KG1 (cell line): ENCODE measurements at places on chromosomes 2 and 18.

GRCh38 chr18:46628206-46628605 is 28.8 kb downstream of the LOXHD1 start:
- DNase-seq = no peak

DNA sequence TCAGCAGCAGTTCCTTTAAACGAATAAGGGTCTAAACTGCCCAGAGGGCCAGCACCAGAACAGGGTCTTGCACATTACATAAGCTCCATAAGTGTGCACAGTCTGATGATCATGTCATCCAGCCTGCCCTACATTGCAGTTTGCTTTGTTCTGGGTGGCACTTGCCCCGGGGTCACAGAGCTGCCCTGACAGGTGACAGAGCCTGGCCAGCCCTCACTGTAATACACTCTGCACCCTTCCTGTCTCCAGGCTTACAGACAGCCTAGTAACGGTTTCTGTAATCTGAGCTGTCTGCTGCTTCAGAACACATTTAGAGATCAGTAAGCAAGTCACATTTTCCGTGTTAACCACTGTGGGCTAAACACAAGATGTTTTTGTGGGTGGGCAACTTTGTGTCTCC is 213.3 kb downstream of the FAM210A start:
- no peak for DNase-seq

- DNase-seq = no peak
These were observed 116.8 kb downstream of the XIRP2 start for GRCh38 chr2:167005096-167005495.

GRCh38 chr2:146908776-146909175 is 936.1 kb upstream of the ACVR2A start:
- no peak for DNase-seq

- no peak for DNase-seq
These were observed 98.8 kb upstream of the KLHL29 start for GRCh38 chr2:23286031-23286757.

- DNase-seq = no peak
These were observed 138.0 kb downstream of the ZFP36L2 start for GRCh38 chr2:43088143-43089073.

DNA sequence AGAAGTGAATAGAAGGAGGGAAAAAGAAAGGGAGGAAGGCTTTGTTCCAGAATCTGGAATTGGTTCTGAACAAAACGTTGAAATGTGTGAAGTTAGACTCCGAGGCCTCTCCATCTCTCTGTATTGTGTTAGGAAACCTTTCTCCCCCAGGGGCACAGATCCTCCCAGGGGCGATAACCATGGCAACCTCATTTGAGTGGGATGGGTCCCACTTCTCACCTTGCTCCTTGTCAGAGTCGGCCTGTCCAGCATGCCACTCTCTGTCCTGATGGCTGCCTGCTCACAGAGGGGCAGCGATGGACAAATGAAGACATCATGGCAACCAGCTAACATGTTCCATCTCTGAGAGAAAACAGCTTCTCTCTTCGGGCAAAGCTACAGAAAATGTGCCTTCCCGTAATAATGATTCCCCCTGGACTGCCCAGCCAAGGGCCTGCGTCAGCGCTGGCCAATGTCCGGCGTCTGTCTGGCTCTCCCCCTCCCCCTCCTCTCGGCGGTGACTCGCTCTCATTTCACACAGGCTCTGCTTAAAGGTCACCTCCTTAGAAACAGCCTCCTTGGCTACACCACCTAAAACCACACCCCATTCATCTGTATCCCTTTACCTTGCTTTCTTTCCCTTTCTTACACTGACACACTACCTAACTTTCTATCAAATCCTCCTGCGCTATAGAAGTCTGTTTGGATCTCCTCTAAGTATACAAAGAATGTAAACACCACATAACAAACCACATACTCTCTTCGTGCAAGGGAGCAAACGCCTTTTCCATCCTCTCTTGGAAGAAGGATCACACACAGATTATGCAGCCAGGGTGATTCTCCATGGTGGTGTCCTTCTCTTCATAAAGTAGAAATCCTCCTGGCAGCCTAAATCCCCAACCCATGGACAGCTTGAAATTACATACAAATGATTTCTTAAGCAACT is 32.1 kb upstream of the TTC39C start:
- DNase-seq = no peak

DNA sequence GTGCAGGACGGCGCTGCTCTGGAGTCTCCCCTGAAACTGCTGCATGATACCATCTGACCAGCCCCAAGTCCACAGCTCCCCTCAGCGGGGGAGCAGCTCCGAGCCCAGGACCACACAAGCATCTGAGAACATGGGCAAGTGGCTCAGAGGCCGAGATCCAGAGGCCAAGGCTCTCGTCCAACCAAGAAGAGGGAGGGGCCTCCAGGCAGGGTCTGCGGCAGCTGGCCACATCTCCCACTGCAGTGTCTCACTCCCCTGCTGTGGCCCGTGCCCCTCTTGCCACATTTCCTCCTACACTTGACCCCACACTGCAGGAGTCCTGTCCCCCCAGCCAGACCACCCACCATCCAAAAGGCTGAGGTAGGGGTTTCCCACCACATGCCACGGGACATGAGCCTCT is 50.2 kb downstream of the TFCP2L1 start:
- DNase-seq = no peak

DNA sequence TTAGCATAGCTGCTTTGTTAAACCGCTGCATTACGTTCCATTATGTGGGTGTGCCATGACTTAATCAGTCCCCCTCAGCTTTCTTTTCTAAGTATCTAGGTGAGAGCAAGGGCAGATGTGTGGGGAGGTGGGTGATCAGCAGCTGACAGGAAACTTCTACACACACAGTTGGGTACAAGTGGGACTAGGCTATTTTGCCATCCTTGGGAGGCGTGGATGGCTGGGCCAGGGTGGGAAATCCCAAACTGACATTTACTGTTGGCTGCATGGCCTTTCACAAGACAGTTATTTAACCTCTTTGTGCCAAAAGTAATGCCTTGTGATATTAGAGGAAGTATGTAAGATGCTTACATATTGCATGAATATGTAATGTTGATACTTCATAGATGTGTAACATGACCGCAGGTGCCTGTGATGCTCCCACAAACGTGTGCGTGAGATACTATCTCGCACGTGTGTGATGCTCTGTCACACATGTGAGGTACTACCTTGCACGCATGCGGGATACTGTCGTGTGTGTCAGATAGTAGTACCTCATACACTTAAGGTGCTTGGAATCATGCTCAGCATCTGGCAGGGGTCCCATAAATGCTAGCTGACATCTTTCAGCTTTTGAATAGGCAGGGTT is 314.5 kb downstream of the PRKCE start:
- no peak for DNase-seq

- no peak for DNase-seq
These were observed 571.9 kb upstream of the CNTNAP5 start for GRCh38 chr2:123453046-123453700.

GRCh38 chr2:51153236-51153635 is 121.3 kb upstream of the NRXN1 start:
- no peak for DNase-seq

- DNase-seq = no peak
These were observed 197.5 kb upstream of the SKOR2 start for GRCh38 chr18:47448956-47449355.

DNA sequence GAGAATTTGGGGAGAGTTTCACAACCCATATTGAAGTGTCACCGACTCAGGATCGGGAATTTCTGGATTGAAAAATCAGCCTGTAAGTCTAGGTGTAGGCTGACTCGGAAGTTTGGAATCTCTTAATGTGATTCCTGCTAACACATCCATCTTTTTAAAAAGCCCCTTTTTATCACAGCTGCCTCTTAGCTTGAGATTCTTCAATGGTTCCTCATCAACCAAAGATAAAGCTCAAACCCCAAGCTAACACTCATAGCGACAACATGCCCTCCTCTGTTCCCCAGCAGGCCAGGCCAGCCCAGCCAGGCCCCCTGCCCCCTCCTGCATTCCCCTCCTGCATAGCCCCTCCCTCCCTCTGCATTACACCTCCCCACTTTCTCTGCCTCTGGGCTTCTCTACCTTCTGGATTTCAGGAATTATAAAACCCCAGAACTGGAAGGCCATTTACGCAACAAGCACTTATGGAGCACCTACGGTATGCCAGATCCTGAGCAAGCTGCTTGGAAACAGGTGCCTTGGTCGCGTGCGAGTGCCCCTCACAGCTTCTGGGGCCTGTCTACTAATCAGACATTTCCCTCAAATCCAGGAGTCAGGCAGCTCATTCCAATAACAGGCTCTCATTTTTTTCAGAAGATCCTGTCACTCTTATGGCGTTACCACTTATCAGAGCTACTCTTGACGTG is 63.4 kb downstream of the EMX1 start:
- no peak for DNase-seq

DNA sequence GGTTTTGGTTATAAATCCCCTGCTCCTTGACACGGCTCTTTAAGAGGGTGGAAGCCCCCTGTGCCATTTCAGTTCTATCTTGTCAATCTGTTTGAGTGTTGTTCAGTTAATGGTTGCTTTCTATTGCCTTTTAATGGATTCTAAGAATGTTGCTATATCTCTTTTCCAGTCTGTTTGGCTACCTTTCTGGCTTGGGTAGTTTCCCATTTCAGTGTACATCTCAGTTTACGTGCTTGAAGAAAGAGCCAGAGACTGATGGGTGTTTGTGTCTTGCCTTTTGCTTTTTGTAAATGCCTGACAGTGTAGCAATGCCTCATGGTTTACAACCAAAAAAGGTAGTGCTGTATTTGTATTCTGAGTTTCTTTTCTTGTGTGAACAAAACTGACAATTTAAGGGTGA is 45.3 kb downstream of the SPATS2L start:
- no peak for DNase-seq

DNA sequence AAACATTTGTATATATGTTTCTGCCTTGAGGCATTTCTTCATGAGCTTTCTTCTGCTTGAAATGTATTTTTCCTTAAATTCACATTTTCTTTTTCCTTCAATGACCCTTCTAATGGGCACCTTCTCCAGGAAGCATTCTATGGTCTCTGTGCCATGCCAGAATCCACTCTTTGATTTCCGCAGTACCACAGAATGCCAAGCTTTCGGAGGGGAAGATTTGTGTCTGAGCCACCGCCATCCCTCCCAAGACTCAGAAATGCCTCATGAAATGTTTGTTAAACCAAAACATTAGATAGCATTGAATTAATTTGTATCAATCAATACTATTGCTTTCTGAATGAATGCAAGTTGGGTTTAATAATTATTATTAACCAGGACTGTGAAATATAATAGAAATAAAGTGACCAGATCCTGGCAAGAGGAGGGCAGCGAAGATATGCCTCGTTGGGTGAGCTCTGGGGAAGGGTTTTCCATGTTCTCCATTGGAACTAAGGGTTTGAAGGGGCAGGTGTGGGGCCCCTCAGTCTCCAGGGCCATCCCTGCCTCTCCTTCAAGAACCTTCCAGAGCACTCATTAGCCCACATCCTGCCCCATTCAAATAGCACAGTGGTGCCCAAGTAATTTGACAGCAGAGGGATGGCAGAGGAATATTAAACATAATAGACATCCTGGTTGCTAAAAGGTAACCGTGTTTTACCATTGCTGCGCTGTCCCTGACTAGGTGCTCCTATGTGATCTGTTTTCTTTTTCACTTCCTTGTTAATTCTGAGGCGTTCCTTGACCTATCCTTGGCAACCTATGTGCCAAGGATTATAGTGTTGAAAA is 189.6 kb downstream of the MYCN start:
- no peak for DNase-seq

GRCh38 chr18:42174909-42175308 is 219.9 kb downstream of the PIK3C3 start:
- no peak for DNase-seq

DNA sequence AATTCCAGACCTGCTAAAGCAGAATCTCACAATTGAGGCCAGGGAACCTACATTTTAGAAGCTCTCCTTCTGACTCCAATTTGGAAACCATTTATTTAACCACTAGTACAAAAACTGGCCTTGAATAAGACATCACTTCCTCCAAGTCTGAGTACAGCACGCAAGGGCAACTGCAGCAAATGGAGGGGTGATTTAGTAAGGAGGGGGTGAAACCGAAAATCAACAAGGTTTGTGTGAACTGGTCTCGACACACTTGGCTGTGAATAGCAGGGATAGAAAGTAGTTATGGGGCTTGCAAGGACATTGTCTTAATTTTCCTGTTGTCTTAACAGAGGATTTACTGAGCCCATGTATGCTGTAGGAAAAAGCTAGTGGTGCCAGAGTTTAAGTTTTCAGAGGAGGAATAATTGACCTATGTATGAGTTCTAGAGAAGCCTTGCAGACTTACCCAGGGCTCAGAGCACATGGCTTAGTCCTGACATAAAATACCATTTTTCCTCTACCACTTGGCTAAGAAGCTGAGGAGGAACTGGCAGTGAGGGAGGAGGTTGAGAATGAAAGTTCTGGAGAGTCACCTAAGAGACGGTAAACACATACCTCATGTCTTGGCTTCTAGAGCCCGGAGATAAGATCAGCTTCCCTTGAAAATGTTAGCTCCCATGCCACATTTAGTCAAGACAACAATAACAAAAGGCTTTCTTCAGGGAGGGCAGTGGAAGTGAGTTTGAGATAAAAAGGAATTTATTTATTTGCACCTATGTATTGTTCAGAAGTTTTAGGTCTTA is 114.8 kb downstream of the SMAD2 start:
- no peak for DNase-seq

DNA sequence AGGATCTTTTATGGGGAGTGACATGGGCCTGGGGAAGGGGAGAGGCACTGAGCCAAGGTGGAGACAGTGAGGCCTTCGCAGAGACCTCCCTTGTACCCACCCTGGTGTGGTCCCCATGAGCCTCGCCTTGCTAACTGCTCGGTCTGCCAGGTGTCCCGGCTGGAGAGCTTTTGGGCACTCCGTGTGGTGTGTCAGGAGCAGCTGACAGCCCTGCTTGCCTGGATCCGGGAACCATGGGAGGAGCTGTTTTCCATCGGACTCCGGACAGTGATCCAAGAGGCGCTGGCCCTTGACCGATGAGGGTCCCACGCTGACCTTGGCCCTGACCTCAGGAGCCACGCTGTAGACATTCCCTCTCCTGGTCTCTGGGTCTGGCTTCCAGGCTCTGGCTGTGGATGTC is 11.5 kb upstream of the SLC4A3 start:
- no peak for DNase-seq

- no peak for DNase-seq
These were observed 101.3 kb upstream of the SALL3 start for GRCh38 chr18:78878335-78878734.

DNA sequence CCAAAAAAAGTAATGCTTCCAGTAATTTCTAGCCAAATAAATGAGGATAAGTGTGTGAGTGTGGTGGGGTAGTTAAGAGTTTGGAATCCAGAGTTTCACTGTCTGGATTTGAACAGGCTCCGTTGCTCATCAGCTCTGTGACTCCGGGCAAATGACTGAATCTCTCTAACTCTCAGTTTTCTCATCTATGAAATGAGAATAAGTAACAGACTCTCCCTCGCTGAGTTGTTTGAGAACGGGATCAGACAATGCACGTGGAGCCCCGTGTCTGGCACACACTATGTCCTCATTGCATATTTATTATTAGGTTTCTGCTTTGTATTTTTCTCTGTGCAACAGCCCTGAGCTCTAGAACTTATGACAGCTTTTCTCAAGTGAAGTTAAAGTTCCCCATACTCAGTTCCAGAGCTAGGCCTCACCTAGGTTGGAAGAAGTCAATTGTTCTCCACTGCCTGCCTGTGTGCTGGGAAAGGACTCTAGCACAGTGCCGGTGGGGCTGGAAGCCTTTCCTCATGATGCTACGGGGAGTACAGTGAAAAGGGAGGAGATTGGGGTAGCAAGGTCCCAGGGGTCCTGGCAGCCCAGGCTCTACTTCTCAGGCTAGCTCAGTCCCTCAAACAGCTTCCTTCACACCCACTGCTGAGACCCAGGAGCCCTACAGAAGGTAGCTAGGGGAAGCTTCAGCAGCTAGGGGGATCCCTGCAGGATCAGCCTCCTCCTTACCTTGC is 1.7 kb upstream of the ICOS start:
- no peak for DNase-seq
